Head of caudate nucleus (tissue), 42 donors: ENCODE measurements at places on chromosomes 1 and 21.

DNA sequence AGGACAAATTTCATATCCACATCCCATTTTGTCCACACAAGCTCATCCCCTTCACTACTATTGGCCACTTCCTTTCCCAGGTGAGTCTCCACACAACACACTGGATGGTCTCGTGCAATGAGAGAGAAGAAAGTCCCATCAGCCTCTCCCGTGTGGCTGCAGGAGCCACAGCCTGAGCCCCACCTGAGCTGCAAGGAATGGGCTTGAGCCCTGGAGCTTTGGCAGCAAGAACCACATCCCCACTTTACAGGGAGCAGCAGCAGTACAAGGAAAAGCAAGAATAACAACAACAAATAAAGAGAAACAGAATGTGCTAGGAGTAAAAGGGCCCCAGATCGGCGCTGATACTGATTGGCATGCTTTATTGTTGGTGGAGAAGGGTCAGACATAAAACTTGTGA lies 117.7 kb downstream of the TPTE start:
- DNase-seq: no peak

DNA sequence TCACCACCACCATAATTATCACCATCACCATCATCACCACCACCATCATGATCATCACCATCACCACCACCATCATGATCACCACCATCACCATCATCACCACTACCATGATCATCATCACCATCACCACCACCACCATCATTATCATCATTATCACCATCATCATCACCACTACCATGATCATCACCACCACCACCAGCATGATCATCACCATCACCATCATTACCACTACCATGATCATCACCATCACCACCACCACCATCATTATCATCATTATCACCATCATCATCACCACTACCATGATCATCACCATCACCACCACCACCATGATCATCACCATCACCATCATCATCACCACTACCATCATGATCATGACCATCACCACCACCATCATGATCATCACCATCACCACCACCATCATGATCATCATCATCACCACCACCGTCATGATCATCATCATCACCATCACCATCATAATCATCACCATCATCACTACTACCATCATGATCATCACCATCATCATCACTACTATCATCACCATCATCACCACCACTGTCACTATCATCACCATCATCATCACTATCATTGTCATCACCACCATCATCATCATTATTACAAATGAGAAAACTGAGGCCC lies 60.2 kb downstream of the TRABD2B start:
- no peak for DNase-seq

DNA sequence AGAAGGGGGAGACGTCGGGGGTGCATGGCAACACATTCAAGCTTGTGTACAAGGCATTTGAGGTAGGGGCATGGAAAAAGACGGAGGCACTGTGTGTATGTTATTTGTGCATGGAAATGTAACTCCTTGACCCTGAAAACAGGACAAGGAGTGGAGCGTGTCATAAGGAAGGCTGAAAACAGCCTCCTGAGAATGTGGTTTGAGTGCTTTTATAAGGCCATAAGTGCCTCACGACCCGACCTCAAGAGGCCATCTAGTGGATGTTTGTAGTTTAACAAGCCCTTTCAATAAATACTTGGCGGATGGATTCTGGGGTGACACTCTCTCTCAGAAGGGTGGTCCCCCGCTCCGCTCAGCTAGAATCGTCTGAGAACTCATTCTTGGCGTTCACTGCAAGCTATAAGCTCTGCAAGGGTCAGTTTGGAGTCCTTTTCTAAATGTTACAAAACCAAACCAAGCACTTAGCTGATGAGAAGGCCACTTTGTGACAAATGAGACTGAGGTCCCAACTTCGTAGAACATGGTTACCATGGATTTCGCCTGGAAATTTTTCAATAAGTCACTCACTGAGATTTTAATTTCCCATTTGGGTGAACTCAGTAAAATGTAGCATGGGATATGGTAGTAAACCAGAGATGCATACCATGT lies 38.8 kb upstream of the CLCA4 start:
- DNase-seq: no peak

DNA sequence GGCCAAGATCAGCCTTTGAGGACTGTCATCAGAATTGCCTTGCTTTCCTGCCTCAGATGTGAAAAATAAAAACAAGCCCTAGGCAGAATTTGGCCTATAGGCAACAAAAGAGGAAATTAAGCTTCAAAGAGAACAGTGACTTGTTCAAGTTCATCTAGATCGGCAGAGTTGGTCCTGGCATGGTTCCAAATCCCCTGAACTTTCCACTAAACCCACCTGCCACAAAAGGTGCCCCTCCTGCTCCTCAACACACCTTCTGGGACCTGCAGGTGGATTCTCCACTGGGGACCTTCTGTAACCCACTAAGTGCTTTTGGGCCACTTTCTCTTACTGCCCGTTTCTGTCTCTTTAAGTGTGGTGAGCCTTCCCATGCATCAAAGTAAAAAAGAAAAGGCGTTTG lies 42.5 kb upstream of the LRRN2 start:
- DNase-seq: no peak

- DNase-seq: no peak
Measured at GRCh38 chr1:193105821-193106177, 585 bp upstream of the GLRX2 start.

DNA sequence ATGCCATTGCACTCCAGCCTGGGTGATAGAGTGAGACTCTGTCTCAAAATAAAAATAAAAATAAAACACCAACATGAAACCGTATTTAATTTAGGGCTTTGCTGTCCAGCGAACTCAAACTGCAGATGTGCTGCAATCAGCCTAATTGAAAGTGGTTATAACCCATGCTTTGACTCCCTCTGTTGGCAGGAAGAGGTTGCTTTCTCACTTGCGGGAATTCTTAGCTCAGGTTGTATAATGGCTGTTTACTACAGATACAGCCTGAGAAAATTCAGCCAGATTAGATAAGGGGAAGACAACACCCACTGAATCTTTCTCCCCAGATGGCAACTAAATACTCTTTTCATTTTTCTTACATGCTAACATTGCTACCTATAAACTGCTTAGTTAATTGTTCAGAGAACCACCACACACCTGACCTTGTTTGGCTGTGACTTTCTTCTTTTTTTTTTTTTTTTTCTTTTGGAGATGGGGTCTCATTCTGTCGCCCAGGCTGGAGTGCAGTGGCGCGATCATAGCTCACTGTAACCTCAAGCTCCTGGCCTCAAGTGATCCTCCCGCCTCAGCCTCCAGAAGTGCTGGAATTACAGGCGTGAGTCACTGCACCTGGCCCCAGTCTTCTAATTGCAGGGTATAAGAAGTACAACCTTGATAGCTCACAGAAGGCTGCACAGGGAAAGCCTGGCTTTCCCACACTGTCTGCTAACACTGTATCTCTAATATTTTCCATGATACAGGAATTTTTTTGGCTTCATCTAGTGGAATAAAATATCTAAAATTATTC lies 34.6 kb downstream of the DNTTIP2 start:
- peak; percentile 55 for DNase-seq

DNA sequence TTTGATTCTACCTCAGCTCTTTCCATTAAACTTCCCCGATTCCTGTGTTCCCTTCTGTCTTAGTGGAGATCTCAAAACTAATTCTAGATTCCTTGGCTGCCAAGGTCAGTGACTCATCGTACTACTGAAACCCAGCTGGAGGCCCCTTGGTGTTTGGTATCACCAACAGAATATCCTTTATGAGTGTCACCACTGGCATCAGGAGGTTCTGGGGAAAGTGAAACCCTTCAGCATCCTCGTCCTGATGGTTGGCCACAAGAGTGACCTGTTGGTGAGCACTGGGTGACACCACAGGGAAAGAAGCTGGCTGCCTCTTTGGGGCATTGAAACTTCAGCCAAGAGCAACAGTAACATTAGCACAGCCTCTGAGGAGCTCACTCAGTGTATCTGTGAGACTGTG lies 9.6 kb downstream of the RAB42 start:
- DNase-seq: no peak

- DNase-seq: no peak
Measured at GRCh38 chr1:10789803-10790702, 6.4 kb downstream of the CASZ1 start.

- DNase-seq: no peak
Measured at GRCh38 chr1:180261524-180262155, 31.6 kb downstream of the LHX4 start.

DNA sequence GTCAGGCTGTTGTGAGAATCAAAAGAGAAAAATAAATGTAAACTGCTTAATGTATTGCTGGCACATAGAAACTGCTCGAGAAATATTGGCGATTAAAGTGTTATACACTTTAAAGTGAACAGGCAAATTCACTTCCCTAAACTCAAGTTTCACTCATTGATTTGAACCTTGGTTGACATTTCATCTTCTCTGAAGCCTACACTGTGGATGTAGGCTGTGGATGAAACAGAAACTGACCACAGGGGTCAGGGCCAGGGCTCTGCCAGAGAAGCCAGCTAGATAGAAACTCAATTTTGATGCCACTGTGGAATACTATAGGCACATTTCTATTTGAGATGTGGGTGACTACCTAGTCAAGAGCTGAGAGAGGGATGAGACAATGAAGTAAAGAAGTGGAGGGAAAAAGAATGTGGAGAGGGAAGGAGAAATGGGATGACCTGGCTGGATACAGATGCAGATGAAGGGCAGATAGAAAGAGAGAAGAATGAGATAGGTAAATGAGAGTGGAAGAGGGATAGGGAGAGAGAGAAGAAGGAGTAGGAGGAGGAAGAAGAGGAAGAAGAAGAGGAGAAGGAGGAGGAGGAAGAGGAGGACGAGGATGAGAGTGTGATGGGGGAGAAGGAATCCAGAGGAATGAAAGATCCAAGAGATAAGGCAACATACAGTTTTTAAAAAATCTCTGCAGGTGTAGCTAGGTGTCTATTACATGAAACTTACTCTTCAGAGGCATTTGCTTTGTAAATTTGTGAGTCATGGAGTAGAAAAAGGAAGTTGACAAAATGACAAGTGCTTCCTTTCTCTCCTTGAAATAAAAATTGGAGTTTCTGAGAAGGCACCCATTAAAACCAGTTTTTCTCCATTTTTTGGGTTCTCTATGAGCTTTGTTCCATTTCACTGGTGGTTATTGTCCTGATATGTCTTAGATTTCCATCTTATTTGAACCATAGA lies 17.4 kb upstream of the CD1D start:
- no peak for DNase-seq

- DNase-seq: no peak
Measured at GRCh38 chr1:223486366-223486765, 93.2 kb downstream of the CCDC185 start.

DNA sequence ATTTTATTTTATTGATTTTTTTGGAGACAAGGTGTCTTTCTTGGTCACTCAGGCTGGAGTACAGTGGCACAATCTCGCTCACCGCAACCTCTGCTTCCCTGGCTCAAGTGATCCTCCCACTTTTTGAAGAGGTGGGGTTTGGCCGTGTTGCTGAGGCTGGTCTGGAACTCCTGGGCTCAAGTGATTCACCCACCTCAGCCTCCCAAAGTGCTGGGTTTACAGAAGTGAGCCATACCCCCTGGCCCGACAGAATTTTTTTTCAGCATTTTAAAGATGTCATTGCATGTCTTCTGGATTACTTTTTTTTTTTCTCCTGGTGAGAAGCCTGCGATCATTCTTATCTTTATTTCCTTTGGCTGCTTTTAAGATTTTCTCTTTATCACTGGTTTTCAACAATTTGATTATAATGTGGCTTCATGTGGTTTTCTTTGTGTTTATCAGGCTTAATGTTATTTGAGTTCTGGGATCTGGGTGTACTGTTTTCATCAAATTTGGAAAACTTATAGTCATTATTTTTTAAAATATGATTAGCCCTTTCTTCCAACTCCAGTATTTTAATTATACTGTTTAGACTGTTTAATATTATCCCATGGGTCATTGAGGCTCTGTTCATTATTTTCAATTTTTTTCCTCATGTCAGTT lies 23.1 kb upstream of the PTBP2 start:
- DNase-seq: no peak

GRCh38 chr1:171477804-171478203 lies 7.5 kb upstream of the PRRC2C start:
- DNase-seq: no peak

DNA sequence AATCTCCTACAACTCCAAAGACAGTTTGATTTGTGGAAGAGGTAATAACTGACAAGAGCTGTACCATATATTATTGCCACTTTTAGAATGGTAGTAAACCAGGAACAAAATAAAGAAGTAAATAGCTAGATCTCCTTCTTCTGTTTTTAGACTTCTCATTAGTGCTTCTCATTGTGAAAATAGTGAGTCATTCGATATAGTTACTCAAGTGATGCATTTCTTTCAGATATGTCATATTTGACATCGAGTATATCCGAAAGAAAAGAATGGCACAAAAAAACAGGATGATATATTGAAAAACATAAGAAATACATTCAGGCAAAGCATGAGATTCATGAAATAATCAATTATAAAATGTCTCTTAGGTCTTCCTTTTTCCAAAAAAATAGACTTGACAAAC lies 1346.1 kb downstream of the BRINP3 start:
- DNase-seq: no peak
